ENCODE measurements at places on chromosomes 12 and 14. TPM values are rescaled to one million over a fixed set of nuclear protein-coding genes. Genes with fewer than 3 reads are reported as not detected.

- no peak for DNase-seq
These were observed 1.2 kb downstream of the KHNYN start for GRCh38 chr14:24430682-24431568.

DNA sequence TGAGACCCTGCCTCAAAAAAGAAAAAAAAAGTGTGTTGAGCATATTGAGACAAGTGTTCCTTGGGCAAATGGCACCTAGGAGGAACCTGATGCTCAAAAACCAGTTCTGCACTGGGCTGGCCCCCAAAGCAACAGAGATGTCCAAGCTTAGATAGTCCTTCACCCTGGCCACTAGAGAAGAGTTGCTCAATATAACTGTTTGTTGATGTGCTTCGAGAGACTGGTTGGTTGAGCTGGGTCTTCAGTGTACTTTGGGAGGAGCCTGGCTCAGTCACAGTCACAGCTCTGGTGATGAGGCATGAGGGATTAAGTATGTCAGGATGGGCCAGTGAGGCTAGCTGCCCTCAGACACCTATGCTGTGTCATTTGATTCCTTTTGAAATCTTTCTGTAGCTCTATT lies 38.0 kb downstream of the SLC2A14 start:
- DNase-seq, result no peak

DNA sequence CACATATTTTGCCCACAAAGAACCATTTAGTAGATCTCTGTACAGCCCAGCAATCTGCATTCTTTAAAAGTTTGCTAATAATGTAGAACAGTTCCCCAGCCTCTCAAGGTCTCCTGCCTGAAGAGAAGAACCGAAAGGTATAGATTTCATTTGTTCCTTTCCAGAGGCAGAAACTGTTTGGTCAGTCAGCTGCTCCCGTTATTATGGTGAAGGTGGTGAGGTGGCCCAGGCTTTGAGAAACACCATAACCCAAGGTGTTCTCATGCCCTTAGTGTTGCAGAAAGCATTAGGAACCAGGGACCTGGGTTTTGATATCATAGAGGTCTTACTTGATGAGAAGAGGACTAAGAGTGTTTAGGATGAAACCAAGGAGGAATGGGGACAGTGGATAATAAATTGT lies 65.3 kb downstream of the SUSD6 start:
- DNase-seq, result no peak

GRCh38 chr14:104935026-104935650 lies 10.5 kb downstream of the PLD4 start:
- DNase-seq, result peak; percentile 38

DNA sequence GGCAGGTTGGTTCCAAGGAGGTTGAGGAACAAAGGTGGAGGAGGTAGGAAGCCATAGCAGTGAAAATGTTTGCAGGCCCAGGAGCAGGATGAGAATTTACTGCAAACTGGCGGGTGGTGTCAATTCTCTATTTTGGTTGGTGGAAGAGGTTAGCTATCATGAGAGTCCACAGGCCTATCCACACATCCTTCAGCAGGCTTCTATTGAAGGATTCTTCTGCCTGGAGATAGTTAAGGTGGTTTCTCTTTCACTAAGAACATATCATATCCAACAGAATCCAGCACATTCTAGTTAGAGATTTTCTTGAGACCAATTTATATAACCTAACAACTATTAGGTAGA lies 68.9 kb upstream of the DYRK2 start:
- no peak for DNase-seq

- no peak for DNase-seq
These were observed 264.3 kb upstream of the FOXN3 start for GRCh38 chr14:89681086-89682018.

DNA sequence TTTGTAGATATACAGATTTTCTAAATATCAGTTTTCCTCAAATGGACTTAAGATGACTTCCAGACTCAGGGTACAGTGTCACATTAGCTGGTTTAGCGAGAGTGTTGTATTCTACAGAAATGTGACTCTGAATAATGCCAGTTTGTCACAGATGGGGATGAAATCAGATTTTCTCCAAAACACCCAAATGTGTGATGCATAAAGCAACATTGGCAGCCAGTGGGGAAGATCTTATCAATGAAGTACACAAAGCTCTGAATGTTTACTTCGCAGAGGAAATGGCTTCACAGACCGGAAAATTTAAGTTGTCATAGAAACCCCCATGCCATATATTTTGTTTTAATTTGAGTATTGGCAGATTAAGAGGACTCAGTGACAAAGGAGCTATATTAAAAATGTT lies 29.9 kb downstream of the ANO4 start:
- DNase-seq, result no peak

GRCh38 chr14:44803239-44803905 lies 158.4 kb downstream of the KLHL28 start:
- DNase-seq, result no peak

Gene TAS2R7
- not detected for total RNA-seq

Gene C1QL4
- total RNA-seq, result not detected

Gene RIPK3
- total RNA-seq, result 0.68 TPM

Gene CACNA2D4
- total RNA-seq, result 0.83 TPM

Data from left lobe of liver (tissue), 2 donors.